NCI-H1417 (cell line): ENCODE measurements at places on chromosomes 3 and 15.

- DNase-seq, result no peak
These were observed 11.3 kb downstream of the USF3 start for GRCh38 chr3:113685124-113685523.

DNA sequence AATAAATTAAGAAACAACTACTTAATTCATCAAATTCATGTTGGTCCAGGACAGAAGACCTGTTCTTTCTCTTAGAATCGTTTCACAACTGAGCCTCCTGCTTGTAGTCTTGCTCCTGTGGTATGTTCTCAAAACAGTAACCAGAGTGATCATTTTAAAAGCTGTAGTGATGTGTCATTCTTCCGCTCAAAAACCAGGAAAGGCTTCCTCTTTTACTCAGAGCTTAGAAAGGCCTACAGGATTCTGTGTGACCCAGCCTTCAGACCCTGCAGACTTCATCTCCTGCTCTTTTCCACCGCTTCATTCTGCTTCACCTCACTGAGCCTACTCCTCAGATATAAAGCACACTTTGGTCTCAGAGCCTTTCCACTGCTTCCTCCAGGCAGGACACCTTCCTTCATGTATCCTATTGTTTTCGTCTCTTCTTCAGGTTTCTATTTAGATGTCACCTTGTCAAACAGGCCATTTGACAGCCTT lies 22.7 kb downstream of the ST6GAL1 start:
- DNase-seq, result no peak

DNA sequence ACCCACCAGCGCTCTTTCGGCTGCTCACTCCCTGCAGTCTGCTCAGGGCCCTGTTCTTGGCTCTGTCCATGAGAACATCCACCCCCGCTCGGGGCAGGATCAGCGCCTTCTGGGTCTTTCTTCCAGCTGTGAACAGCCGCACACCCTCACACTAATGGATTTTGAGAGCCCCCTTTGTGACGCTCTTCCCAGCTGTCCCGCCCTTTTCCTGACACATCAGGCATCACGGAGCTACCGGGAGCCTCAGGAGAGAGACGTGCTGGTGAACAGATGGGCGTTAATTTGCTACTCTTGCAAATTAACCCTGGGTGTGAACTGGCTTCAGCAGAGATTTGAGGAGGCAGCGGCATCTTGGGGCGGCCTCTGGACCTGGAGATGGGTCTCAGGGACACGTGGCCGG lies 113.0 kb downstream of the TMEM266 start:
- DNase-seq, result no peak

GRCh38 chr15:53448232-53449015 lies 311.0 kb downstream of the WDR72 start:
- DNase-seq, result peak; percentile 82

GRCh38 chr15:58469432-58470353 lies 37.9 kb downstream of the LIPC start:
- DNase-seq, result no peak

DNA sequence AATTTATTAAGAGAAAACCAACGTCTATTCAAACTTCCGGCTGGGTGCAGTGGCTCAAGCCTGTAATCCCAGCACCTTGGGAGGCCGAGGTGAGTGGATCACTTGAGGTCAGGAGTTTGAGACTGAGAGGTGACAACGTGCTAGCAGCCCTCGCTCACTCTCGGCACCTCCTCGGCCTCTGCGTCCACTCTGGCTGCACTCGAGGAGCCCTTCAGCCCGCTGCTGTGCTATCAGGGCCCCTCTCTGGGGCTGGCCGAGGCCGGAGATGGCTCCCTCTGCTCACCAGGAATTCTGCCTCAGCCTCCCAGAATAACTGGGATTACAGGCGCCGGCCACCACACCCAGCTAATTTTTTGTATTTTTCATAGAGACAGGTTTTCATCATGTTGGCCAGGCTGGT lies 58.7 kb downstream of the USF3 start:
- no peak for DNase-seq

GRCh38 chr15:82830427-82831173 lies 21.2 kb downstream of the WHAMM start:
- DNase-seq, result no peak

- DNase-seq, result no peak
These were observed 87.4 kb downstream of the NFKBIZ start for GRCh38 chr3:101936419-101937356.

- DNase-seq, result no peak
These were observed 390.8 kb upstream of the ZNF385D start for GRCh38 chr3:22141769-22142168.

DNA sequence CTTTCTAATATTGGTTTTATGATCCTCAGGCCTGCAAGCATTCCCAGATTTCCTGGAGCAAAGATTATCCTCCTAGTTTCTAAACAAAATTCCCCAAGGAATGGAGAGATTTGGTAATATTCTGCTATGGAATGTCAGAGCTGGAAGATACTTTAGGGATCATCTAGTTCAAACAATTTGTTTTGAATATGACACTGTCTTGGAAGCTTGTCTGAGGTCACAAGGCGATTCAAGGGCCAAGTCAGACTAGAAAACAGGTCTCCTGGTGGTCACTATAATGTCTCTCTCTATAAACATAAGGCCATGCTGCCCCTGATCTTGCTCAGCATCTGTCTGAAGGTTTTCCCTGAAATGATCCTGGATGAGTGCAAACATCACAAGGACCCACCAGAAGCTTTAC lies 143.4 kb upstream of the BCL6 start:
- DNase-seq, result no peak

DNA sequence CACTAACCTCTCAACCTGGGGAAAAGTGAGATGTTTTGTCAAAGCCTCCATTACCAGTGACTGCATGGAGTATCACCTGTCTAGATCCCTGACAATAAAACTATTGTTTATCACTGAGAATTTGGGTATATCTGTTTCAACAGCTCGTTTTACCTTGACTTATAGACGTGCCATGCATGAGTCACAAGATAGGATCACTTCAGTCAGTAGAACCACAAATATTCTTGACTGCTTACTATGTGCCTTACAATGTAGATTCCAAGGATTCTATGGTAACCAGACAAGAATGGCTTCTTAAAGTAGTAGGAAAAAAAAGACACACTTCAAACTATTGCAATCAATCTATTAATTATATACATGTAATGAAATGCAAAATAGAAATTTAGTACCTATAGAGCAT lies 55.7 kb upstream of the GRM7 start:
- no peak for DNase-seq
